ENCODE measurements at places on chromosomes 12 and 14.

DNA sequence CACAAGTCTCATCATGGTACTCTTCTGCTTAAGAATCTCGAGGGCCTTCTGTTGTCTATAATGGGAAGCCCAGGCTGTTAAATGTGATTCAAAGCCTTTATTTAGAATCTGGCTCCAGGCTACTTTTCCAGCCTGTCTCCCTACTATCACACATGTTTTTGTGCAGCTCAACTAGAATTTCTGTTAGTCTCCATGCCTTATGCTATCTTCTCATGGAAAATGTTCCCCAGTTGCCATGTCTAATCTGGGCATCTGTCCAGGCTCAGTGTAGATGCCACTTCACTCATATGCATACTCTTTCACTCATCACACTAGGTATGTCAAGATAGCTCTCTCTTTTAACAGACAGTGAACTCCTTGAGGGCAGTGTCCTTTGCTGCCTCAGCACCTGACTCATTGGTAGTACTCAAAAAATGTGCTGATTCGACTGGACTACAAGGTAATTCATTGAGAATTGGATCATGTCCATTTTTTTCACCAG is 145.3 kb downstream of the TTLL5 start:
- DNase-seq: no peak

GRCh38 chr14:93104961-93105360 is 10.8 kb downstream of the ITPK1 start:
- DNase-seq: no peak

DNA sequence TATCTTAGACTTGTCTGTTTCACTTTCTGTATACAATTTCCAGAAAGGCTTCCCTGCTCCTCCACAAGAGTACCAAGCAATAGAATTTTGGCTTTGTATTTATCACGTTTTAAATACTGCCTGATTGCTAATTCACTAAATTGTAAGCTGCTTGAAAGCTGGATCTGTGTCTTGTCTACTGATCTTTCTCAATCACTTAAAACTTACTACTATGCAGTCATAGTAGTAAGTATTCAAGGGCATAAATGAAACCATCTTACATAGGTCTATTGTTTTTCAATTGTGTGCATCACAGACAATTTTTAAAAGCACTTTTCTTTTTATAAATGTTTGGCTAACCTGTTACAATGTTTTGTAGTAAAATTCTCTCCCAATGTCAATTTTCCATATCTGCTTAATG is 1.2 kb upstream of the GLIPR1L2 start:
- DNase-seq: no peak

GRCh38 chr14:100262545-100262944 is 23.6 kb downstream of the YY1 start:
- DNase-seq: no peak

DNA sequence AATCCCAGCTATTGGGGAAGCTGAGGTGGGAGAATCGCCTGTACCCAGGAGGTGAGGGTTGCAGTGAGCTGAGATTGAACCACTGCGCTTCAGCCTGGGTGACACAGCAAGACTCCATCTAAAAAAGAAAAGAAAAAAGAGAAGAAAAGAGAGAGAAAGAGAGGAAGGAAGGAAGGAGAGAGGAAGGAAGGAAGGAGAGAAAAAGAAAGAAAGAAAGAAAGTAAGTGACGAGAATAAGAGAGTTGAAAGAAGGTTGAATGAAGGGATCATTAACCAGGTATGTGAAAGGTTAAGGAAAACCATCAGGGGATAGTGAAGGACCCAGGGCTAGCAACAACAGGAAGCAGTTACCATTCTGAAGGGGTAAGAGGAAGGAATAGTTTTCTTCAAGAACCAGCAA is 4.2 kb upstream of the DTD2 start:
- DNase-seq: no peak

GRCh38 chr12:75818863-75819262 is 212.7 kb downstream of the PHLDA1 start:
- no peak for DNase-seq

DNA sequence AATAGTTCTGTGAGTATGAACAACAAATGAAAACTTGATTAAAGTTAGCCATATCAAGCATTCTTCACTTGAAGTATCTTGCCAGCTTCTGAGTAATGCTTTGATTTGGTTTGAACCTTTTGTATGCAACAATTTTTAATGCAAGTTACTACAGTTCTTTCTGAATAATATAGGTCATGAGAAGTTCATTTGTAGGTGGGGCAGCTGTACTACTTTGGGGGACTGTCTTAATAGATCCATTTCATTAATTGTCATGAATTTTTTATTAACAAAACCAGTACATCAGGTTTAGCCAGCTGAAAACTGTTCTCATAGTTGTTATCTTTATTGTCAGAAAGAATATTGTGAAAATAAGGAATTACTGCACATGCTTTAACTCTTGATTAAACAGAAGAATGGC is 142.7 kb downstream of the FOXA1 start:
- DNase-seq: no peak

GRCh38 chr12:49969027-49969426 is 3.7 kb upstream of the AQP6 start:
- no peak for DNase-seq

DNA sequence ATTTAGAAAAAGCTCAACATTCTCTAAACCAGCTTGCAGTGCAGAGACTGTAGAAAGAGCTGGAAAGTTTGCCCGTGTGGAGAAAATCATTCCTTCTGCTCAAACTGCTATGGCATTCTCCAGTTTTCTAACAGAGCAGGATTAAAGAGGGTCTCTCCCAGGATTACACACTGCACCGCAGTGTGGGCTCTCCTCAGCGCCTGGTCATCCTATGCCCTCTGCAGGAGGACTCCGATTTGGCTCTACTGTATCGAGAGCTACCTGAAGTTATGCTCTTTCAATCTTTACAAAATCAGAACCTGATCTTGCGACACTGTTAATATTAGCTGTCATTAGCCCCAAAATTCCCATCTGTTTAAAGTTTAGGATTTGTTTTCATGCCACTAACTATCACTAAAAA is 33.0 kb downstream of the BHLHE41 start:
- DNase-seq: no peak

GRCh38 chr14:35766036-35766699 is 42.9 kb downstream of the RALGAPA1 start:
- DNase-seq: no peak

DNA sequence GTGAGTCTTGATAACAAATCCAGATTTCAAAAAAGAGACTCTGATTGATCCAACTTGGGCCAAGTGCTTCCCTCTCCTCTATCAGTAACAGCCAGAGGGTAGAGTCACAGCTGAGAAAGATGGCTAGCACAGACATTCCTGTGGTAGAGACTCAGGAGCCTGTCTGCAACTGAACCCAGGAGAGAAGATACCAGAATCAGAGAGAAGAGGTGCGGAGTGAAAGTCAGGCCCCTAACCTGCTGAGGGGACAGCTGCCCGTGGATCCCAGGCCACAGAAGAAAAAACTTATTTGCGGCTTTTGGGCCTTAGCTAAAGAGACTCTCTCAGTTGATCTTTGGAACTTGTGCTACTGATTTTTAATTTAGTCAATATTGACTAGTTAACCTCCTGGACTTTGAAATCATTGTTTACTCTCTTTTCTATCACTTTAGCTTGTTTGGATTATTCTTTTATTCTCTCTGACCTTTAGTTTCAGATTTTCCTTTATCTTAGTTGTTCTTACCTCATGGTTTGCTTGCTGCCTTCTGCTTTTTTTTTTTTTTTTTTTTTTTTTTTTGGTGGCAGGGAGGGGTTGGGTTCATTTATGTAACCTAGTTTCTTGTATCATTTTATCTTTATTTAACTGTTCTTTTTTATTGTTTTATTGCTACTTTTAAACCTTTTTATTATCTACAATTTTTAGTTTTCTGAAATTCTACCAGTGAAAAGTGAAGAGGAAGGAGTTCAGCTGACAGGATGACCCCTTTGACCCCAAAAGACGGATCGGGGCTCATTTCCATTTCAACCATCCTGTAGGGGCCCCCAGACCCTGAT is 154.9 kb upstream of the KRR1 start:
- DNase-seq: peak; percentile 8

DNA sequence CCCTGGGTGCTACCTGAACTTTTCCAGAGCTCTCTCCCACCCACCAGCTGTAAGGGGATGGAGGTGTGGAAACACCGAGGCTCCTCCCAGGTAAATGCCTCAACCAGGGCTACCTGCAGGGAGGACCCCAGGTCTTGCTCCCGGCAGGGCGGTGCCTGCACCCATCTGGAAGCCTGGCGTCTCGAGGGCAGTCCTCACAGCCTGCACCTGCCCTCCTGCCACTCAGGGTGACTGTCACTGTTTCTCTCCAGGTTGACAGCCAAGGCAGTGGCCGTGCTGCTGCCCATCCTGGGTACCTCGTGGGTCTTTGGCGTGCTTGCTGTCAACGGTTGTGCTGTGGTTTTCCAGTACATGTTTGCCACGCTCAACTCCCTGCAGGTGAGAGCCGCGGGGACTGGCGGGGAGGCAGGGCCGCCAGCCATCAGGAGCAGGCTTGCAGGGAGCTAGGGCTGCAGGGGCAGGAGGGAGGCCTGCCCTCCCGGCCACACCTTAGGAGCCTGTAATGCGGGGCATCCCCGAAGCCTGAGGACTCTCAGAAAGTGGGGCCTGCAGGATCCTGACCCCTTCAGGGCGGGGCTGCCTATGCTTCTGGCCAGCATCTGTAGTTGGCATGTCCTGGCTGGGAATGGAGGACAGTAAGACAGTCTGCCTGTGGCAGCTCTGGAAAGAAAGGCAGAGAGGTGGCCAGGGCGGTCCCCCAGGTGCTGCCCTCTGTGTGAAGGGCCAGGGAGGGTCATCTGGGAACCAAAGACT is 182.3 kb downstream of the ADGRD1 start:
- DNase-seq: no peak

- DNase-seq: peak; percentile 26
Observed at GRCh38 chr14:105337966-105338741, 23.6 kb downstream of the PACS2 start.

DNA sequence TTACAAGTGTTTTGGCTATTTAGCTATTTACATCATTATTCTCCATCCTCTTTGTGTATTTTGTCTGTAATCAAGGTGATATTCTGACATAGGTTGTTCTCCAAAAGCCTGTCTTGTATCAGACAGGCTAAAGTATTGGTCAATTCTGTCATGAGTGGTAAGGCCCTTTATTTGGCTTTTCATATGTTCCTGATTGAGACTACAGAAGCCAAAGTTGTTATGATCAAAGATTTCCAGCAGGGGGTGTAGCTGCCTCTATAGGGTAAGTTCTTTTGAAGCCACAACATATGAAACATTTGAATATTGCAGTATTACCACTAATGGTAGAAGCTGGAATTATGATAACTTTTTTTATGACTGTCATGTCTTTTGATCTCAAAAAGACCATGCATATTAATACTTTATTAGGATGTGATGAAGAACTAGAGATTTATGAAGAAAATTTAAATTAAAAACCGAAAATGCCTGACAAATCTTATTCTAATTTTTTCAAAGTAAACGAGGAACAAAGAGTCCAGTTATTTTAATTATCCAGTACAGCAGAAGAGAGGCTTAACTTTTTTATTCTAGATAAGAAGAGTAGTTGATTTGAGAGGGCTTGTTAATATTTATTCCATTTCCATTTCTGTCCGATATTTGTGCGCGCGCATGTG is 3.4 kb upstream of the ARHGAP5 start:
- DNase-seq: peak; percentile 37

DNA sequence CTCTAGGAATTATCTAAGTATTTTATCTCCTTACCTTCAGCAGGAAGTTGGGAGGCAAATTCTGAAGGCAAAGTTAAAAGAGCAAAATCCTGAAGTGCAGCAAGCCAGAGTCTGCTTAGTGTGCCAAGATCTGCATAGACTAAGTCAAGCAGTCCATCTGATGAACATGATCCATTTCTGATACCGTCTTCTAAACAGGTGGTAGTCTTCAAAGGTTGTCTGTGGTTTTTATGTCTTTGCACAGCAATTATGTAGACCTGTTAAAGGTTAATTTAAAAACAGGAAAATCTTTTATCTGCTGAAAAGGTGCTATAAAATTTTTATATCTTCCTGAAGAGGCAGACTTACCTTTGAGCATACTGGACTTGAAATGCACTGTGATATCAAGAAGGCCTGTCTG is 105.3 kb upstream of the HECTD1 start:
- DNase-seq: no peak

- DNase-seq: no peak
Observed at GRCh38 chr12:43692064-43692463, 66.5 kb downstream of the PUS7L start.

DNA sequence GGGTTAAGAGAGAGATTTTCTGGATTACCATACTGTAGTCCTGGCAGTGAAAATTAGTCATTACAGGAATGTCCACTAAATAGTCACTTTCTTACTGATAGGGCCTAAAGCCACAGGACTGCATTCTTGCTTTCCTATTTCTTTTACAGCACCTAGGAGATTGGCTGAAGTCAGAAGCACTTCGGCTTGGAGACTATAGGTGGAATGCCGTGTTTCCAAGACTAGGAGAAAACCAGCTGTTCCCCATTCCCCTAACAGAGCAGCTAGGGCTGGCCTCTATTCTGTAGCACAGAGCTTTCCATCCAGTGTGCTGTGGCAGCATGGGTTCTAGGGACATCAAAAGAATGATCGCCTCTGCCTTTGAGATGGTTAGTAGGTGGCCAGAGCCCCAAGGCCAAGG is 15.1 kb downstream of the PIGH start:
- no peak for DNase-seq

- peak; percentile 42 for DNase-seq
Observed at GRCh38 chr12:52300796-52301691, 9.7 kb upstream of the KRT81 start.

DNA sequence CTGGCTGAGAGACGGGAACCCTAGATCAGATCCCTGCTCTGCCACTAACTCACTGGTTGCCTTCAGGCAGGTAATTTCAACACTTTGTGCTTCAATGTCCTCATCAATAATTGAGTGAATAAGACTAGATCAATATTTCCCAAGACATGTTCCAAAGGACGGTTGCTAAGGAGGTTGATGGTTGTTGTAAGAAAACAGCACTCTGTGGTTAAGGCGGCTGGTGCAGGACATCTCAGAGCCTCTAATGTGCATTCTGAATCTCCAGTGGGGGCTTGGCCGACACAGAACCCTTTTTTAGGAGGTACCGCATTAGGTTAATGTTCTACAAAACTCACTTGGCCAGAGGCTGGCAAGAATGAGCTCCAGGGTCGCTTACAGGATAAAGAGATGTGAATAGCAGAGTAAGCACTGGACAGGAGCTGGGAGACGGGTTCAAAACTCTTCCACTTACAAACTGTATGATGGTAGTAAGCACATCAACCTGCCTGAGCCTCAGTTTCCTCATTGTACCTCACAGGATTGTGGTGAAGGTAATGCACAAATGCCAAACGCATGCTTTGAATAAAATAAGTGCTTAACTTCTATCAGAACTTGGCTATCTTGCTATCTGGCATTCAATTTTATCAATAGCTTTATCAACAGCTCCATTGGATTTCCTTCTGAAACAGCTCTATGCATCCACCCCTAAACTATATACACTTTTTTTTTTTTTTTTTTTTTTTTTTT is 136.9 kb upstream of the PARP11 start:
- no peak for DNase-seq

DNA sequence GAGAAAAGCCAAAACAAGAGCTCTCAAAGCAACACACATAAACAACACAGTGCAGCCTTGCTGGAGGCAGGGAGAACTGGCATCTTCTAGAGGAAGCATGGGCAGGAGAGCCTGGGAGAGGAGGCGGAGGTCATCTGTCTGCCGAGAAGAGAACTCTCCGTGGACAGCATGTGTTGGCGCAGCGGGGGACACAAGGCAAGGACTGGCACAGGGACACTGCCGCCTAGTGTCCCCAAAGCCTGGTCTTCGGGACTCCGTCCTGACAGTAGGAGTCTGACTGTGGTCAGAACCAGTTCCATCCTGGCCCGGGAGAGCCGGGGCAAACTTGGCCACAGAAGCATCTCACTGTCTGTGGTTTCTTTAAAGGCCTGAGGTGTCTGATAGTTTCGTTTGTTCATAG is 47.3 kb downstream of the KCNA1 start:
- no peak for DNase-seq
